Activated CD4-positive, alpha-beta T cell treated with anti-CD3 and anti-CD28 coated beads, Interleukin-2, amount 50 U/mL, for 24 hours (primary cell): ENCODE measurements at places on chromosomes 11 and 22.

DNA sequence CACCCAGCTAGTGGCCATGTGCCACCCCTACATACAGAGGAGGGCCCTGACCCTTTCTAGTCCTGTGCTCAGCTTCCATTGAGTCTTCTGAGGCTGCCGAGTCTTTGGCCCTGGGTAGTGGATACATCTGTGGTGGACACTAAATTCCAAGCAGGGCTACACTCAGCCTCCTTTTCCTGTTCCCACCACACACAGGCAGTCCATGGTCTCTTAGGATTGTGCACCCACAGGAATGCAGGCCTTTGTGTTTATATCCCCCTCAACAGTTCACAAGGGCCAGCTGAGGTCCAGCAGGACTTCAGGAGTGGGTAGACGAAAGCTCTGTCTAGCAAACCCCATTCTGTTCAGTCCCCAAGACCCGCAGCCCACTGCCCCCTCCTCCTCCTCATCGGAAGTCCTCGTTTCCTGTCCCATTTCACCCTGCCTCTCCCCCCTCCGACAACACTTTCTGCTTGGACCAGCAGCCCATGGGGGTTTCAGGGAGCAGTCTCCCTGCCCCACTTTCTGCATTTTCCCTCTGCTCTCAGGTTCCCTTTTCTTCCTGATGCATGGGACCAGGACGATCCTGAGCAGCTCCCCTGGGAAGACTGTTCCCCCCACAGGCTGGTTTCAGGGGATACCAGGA is 91.8 kb downstream of the SWAP70 start:
- DNase-seq: no peak

DNA sequence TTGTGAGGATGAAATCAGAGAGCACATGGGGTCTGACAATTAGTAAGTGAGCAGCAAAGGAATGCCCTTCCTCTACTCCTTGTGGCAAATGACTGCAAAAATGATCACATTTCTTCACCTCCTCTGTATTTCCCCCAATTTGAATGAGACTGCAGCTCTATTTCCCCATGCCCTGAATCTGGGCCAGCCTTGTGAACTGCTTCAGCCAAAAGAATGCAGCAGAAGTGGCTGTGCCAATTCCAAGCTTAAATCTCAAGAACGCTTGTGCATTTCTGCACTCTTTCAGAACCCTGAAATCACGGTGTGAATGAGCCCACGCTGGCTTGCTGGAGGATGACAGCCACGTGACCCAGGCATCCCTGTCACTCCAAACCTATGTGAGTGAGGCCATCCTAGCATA is 9.9 kb downstream of the SLC43A3 start:
- DNase-seq: no peak

- no peak for DNase-seq
Observed at GRCh38 chr11:79546351-79546750, 105.5 kb upstream of the TENM4 start.

- DNase-seq: no peak
Observed at GRCh38 chr11:126918556-126918955, 82.0 kb downstream of the KIRREL3 start.

- no peak for DNase-seq
Observed at GRCh38 chr11:47061429-47062178, 115.1 kb downstream of the ARFGAP2 start.

DNA sequence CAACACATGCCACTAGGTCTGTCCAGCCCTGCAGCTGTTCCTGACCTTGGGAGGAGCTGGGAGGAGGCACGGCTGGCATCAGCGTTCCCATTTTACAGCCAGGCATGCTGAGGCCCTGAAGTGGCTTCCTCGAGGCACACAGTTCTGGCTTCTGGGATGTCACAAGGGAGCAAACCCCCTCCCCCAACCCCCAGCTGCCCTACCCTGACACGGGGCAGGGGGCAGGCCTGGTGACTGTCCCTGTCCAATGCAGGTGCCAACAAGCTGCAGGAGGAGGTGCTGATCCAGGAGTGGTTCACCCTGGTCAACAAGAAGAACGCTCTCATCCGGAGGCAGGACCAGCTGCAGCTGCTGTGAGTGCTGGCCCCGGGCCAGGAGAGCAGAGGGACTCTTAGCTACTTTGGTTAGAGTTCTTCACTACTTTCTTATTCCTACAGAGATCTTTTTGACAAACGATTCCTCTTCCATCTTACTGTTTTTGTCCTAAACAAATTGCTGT is 5.3 kb downstream of the KCNK7 start:
- no peak for DNase-seq

- DNase-seq: no peak
Observed at GRCh38 chr11:2929531-2929949, 320 bp upstream of the PHLDA2 start.
